ENCODE measurements at places on chromosomes 4 and X.

- no peak for DNase-seq
Measured at GRCh38 chr4:106318511-106318910, 2.2 kb downstream of the AIMP1 start.

GRCh38 chr4:142168181-142168580 is 531.8 kb downstream of the IL15 start:
- DNase-seq, result no peak

- DNase-seq, result no peak
Measured at GRCh38 chr4:58940167-58940566, 1830.0 kb upstream of the IGFBP7 start.

- DNase-seq, result no peak
Measured at GRCh38 chr4:84041426-84041825, 457.7 kb downstream of the NKX6-1 start.

DNA sequence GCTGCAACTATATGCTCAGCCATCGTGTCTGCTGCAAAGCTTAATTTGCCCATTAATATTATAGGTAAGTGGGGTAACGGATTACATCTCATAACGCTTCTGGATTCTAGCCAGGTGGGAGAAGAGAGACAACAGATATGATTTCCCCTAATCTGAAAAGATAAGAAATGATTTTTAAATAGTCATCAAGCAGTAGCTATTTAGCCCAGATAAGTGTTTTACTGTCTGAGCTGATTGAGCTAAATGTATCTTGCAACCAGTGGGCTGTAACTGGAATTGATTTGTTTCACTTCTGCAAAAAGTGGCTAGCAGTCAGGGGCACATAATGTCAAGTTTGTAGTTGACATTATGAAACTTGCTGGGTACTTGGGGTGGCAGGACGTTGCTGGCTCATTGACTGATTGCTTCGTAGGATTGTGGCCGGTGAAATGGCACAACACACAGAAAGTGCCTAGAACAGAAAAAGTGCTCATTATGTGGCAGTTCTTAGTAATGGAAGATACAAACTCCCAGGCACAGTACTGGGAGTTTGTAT is 18.5 kb downstream of the LAP3 start:
- DNase-seq, result no peak
